ENCODE measurements at places on chromosomes 1 and 21.

DNA sequence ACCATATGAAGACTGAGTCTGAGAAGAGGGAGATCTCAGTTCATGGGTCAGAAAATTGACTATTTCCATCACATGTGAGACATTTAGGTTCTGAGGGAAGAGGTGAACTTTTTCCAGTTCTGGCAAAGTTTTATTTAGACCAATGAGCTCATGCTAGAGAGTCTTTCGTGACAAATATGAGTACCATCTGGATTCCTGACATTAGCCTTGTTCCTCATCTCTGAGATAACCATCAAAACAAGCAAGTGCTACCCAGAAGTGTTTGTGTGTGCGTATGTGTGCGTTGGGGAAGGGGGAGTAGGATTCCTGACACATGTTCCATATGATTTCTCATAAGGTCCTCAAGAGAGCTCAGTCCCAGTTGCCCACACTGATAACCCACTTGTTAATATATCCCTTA lies 120.6 kb downstream of the FASLG start:
- no peak for DNase-seq

DNA sequence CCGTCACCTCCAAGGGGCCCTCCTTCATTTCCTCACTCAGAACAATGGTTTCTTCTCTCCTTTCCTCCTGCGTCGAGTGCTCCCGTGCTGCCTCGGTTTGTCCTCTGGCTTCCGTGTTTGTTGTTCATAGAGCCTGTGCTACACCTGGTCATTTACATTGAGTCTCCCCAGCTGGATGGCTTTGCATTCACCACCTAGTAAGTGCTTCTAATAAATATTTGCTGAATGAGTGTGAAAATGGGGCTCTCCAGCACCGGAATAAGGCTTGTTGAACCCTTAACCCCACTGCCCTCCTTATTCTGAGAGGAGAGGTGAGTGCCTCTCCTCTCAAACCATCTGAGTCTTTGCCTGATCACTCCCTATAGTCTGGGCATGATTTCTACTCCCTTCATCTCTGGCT lies 104.9 kb downstream of the CNIH3 start:
- no peak for DNase-seq

DNA sequence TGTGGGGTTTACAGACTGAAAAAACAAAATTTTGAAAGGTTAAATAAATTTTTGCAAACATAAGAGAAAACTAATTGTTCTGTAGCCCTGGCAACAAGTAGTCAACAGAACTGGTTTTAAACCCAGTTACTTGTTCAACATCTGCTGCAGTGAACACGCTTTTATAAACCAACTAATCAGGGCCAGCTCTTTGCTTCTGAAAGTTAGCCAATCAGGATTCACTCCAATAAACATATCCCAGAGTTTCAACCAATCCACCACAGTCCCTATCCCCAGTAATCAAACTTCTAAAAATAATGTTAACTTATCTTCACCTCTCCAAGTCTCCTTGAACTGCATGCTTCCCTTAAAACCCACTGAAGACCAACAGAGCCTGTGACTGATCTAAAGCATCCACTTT lies 306.6 kb downstream of the CTH start:
- no peak for DNase-seq

DNA sequence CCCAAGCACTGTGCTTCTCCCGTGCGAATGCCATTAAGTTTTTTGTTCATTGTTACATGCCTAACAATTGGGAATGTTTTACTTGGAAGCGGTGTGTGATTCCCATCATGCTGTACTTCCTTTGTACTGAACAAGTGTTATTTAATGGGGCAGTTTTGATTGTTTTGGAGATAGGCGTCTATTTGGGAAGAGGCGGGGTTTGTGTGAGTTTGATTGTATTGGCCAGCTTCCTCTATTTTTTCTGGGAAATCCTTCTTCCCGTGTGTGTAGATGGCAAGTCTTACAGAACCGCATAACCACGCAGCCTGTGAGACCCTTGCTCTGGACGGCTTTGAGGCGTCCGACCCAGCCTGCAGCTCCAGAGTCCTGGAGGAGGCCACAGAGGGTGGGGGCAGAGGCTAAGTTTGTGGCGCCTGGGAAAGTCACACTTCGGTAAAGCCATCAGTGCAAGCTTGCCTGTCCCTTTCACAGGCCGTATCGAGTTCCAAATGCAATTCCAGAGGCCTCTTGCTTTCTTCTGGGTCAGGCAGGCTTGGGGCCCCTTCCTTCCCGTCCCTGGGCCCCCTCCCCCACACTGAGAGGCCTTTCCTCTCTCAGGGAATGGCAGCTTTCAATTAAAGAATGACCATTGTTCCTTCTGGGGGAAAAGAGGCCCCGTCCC lies 210.3 kb downstream of the TOMM20 start:
- no peak for DNase-seq

DNA sequence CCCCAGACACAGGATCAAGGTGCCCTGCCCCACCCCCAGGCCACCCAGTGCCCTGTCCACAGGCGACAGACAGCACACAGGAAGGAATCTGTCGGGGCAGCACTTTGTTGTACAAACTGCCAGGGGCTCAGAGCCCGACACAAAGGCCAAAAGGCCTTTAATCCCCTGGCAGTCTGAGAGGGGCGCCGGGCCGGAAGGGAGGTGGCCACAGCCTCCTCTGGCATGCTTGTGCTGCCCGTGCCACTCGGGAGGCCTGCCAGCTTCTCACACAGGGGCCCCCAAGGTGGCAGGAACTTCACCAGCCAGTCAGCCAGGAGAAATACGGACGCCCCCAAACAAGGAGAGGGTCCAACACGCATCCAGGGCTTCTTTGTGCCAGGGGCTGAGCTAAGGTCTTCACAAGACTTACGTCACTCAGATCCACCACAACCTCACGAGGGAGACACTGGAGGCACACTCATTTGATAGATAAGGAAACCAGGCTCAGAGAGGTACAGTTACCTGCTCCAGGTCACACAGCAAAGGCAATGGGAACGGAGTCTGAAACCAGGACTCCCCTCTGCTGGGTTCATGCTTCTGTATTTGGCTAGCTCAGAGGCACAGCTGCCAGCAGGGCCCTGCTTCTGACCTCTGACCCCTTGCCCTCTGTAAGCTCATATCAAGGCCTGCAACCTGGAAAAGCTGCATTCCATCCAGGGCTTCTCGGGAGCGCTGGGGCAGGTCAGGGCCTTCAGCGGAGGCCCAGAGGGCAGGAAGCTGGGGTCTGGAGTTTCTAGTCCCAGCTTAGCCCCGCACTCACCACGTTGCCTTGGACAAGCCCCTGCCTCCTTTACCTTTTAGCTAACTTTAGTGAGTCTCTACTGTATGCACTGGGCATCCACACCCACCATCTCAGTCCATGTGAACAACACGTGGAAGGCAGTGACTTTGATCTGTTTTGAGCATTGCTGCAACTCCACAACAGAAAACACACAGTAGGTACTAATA lies 34.8 kb downstream of the HSPG2 start:
- DNase-seq: no peak

- DNase-seq: no peak
Observed at GRCh38 chr21:15893902-15894301, 164.1 kb downstream of the USP25 start.

DNA sequence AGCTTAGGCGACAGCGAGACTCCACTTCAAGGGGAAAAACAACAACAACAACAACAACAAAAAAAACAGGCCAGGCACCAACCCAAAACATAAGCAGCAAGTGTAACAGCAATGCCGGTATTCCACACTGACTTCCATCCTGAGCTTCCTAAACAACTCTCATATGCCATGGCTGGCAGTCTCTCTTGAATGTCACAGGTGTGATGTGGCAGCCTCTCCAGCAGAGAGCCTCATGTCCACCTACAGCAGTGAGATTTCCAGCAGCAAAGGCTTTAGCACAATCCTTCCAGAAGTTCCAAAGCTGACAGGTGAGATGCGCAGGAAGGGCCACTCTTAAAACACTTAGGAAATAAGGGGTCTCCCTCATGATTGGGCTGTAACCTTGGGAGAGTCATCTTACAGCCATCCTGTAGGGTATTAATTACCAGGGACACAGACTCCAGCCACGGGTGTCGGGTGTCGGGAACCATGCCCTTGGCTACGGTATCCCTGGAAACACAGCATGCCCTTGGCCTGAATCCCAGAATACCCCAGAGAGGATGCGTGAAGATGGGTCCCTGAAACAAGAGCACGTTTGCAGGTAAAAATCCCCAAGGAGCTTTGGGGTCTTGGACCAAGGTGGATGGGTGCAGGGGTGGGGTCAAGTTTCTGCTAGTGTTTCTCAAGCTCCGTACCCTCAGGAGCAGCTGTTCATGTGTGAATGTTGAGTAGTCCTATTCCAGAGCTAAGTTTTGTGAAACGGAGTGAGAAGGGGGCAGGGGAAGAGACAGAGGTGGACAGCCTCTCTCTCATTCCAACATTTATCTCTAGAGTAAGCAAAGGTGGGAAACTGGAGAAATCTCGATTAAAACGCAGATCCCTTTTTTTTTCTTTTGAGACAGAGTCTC lies 31.4 kb downstream of the CLSTN1 start:
- DNase-seq: no peak

DNA sequence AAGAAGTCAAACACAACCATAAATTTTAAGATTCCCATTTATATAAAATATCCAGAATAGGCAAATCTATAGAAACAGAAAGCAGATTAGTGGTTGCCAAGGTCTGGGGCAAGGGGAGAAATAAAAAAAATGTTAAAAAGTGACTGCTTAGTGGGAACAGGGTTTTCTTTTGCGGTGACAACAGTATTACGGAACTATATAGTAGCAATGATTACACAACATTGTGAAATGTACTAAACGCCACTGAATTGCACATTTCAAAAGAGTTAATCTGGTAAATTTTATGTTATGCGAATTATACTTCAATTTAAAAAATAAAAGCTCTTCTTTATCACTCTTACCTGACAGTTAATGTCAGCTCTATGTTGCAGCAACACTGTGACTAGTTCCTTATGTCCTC lies 105.2 kb downstream of the ACBD6 start:
- DNase-seq: no peak

- no peak for DNase-seq
Observed at GRCh38 chr1:57112148-57112547, 146.3 kb upstream of the C8B start.

Data from stimulated activated CD4-positive, alpha-beta T cell treated with anti-CD3 and anti-CD28 coated beads, Interleukin-1b, Interleukin-23, amount 100 ng/mL, for 4 hours (primary cell).